ENCODE measurements at places on chromosomes 11 and 22.

GRCh38 chr11:133154076-133154475, 378.2 kb downstream of the OPCML start:
- no peak for DNase-seq

DNA sequence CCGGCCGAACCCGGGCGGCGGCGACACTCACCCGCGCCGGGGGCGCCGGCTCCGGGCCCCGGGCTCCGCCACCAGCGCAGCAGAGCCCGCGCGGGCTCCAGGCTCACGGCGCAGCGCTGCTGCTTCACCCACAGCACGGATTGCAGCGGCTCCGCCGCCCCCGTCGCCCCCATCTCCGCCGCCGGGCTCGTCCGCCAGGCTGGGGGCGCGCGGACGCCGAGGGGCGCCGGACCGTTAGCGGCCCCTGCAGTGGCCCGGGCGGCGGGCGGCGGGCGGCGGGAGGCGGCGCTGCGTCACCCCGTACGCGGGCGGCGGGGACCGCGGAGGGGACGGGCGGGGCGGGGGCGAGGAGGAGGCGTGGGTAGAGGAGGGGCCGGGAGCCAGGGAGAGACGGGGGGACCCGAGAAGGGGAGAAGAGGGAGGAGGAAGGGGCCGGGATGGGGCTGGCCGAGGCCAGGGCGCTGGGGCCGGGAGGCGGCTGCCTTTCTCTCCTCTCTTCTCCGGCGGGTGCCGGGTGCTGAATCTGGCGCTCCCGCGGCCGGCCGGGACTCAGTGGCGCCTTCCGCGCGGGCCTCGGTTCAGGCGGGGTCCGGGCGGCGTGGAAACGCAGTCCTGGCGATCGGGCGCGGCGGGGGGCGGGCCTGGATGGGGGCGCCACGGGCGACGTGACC, at the start of gene CERK:
Gene CERK (minus strand): TSS at position 277 of the 671 bp plus-strand sequence. CDS start 104 bp downstream, at position 173.
- DNase-seq: peak; percentile 72

DNA sequence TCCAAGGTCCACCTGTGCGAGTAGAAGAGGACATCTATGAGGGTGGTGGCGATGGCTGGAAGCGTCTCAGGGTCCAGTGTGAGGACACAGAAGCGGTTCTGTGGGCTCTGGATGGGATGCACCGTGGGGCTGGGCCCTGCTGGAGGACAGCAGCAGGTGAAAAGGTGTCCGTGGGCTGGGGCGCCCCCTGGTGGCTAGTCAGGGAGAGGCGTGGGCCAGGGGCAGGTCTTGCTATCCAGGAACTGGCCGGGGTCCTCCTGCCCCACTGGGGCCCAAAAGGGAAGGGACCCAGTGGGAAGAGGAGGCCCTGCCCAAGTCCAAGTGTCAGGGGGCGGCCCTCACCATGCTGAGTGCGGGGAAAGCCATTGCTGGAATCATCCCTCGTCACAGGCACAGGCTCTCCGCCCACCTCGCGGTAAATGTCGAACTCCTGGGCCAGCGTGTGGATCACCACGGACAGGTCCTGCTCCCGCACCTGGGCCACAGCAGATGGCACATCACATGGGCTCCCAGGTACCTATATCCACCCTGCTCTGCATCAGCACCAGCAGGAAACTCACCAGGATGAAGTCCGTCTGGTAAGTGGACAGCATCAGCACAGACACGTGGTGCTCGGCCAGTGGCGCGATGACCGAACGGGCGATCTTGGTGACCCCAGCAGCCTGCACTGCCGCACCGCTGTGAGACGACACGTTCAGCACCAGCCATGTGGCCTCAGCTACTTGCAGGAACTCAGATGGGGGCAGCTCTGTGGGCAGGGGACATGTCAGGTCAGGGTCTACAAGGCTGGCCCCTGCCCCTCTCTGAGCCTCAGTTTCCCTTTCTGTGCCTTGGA, 2.3 kb downstream of the CASTOR1 start:
- DNase-seq: peak; percentile 47

DNA sequence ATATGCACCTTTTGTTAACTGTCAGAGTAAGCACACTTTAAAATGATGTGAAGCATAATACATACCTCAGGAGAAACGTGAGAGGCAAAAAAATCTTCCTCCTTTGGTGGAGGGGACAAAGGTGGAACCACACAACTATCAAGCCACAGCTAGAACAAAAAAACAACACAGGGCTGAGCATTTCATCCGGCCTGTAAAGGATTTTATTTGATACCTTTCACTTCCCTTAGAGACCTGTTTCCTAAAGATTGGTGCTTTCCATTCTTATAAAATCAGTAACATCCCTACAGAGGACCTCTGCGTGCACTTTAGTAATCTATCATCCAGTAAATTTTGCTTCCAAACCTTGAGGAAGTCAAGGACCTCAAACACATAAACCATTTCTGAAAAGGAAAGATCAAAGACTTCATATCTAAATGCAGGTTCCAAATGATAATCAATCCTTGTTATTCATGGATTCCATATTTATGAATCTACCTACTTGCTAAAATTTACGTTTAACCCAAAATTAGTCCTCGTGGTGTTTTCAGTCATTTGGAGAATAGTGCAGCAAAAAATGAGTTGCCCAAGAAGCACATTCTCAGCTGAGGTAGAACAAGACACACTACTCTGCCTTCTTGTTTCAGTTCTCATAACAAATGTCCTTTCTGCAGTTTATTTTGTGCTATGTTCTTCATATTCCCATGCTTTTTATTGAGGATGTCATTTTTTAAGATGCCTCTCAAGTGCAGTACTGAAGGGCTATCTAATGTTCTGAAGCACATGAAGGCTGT, 22.7 kb downstream of the ARFGAP3 start:
- DNase-seq: no peak

DNA sequence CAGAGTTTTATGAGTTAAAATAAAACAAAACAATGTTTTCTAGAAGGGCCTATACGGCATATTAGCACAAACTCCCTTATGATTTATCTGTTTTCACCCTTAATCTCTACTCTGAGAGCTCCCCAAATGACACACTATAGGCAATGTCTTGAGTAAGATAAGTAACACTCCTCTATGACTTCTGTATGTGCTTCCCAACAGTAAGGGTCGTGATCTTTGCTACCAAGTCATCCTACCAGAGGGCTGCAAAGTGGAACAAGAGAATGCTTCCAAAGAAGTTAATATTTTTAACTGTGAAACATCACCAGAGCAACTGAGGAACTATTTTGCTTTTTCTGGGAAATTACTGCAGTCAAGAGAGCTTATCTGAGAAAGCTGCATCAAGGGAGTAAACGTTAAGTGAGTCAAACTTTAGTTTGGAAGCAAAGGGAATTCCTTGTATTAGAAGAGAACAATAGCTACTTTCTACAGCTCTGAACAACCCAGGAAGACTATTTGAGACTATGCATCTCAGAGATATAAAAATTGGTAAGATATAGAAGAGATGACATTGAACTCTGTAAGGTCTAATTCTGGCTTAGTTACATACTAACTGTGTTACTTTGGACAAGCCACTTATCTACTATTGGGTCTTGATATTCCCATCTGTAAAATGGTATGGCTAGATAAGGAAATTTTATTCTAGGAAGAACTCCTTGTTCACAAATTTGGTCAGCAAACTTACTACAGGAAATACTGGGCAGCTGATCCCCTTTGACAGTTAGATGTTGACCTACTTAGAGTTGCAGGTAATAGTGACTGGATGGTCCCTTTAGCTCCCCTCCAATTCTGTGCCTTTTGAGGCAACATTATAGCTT, 43.7 kb upstream of the CCDC34 start:
- DNase-seq: no peak

- DNase-seq: peak; percentile 89
Observed at GRCh38 chr11:116787786-116788486, at the start of gene ZPR1. ZPR1 (minus strand) TSS chr11:116788023; CDS start chr11:116787990, 33 bp downstream.

DNA sequence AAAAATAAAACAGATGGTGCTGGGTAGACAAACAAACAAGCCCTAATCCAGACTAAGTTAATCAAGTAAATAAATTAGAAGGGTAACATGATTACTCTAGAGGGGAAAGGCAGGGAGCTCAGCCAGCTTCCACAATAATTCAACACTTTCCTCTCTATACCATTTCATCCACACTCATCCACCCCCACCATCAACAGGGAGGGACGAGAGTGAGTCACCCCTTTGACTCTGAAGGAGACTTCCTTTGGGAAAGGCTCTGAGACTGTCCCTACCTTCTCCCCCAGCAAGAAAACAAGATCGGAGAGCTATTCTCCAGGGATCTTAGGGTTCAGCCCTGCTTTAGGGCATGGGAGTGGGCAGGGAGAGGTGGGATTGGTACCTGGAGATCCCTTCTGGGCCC, 33.1 kb downstream of the TRIM66 start:
- peak; percentile 87 for DNase-seq

- DNase-seq: peak; percentile 86
Observed at GRCh38 chr11:93842461-93842860, 8.0 kb downstream of the VSTM5 start.
